ENCODE measurements at places on chromosomes 1 and 21.

GRCh38 chr1:3265835-3266805 is 188.3 kb upstream of the ARHGEF16 start:
- no peak for DNase-seq

- DNase-seq = no peak
Observed at GRCh38 chr1:205837382-205837970, 12.5 kb downstream of the PM20D1 start.

DNA sequence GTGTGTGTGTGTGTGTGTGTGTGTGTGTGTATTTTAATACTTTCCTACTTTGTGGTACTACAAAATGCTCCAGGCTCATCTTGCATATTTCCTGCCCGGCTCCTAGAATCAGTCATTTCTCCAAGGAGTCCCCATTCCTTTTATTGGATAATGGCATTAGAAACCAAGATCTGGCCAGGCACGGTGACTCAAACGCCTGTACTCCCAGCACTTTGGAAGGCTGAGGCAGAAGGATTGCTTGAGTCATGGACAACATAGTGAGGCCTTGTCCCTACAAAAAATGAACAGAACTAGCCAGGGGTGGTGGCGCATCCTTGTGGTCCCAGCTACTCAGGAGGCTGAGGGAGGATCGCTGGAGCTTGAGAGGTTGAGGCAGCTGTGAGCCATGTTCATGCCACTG is 20.3 kb downstream of the EPB41 start:
- no peak for DNase-seq

DNA sequence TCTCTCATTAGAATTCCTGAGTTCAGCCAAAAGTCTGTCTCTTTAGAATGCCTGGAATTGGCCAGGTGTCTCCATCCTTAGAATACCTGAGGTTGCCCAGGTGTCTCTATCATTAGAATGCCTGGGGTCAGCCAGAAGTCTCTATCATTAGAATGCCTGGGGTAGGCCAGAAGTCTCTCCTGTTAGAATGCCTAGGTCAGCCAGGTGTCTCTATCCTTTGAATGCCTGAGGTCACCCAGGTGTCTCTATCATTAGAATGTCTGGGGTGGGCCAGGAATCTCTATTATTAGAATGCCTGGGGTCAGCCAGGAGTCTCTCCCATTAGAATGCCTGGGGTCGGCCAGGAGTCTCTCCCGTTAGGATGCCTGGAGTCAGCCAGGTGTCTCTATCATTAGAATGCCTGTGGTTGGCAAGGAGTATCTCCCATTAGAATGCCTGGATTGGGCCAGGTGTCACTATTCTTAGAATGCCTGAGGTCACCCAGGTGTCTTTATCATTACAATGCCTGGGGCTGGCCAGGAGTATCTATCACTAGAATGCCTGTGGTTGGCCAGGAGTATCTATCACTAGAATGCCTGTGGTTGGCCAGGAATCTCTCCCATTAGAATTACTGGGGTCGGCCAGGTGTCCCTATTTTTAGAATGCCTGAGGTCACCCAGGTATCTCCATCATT is 43.0 kb downstream of the RNF187 start:
- DNase-seq = no peak

DNA sequence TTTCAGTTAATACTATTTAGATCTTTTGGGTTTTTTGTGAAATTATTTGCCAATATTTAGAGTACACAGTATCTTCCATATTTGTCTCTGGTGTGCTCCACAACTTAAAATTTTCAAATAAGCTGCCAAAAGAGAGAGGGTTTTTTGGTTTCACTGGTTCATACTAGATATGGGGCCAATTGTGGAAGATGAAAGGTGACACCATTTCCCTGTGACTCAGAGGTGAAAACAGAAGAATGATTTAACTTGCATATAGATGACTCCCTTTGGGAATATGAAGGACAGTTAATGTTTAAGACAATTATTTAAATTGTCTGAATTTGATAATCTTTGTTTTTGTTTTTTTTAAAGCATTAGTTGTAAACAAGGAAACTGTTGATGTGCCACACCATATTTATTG is 37.5 kb downstream of the IVNS1ABP start:
- DNase-seq = no peak

DNA sequence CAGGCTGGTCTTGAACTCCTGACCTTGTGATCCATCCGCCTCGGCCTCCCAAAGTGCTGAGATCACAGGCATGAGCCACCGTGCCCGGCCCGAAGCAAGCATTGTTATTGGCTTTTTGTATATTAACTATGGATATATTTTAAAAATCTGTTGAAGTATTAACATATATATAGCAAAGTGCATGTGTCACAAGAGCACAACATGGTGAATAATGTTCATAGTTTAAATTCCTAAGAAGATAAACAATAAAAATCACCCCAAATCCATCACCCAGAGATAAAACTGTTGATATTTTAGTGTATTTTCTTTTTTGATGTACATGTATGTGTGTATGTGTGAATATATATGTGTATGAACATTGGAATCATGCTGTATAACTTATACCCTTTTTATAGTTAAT is 9.1 kb upstream of the FOXE3 start:
- no peak for DNase-seq

DNA sequence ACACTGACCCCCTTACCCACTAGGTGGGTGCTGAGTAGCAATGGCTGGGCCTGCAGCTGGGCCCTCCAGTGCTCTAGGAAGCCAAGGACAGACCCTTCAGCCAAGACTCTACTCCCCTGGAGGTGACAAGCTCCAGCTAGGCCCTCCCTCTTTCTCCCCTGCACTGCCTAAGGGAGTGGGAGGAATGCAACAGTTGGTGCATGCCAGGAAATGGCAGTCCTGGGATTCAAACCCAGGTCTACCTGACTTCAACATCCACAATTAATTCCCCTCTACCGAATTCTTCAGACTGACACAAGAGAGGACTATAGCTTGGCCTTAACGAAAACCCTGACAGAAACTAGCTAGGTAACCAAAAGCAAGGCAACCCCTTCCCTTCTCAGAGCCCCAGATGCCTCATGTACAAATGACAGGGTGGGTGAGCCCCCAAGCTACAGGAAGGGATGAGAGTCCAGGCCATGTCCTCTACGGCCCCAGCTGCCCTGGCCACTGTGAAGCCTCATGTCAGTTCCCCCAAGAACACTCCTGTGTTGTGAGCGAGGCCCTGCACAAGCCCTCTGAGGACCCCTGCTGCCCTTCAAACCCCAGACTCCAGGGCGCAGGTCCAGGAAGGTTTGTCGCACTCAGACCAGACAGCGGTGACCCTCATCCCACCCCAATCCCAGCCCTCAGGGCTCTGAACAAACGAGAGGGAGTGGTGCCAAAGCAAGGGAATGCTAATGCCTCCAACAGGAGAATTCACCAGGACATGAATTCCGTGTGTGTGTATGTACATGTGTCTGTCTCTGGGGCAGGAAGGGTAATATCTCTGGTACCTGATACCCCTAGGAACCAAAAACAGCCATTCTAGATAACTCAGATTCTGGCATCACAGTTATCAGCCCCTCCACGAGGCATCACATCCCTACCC is 92.3 kb downstream of the MRPL37 start:
- DNase-seq = no peak

GRCh38 chr21:41396558-41397075 is 29.4 kb upstream of the MX1 start:
- peak; percentile 19 for DNase-seq

- no peak for DNase-seq
Observed at GRCh38 chr1:211723273-211723672, 47.9 kb upstream of the NEK2 start.

DNA sequence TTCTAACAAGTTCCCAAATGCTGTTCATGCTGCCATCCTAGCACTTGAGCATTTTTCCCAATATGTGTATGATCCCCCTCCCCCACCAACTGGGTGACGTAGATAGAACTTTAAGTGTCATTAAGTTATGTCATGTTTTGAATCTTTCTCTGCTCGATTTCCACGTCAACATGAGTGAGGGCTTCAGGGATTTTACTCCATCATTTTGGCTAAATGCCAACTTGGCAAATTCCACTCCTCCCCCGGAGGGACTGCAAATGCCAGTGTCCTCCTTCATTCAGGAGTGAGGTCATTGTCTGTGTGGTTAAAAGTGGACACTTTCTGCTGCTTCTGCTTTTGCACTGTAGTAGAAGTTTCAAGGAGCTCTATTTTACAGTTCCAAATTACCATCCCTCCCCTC is 201.7 kb downstream of the FGGY start:
- DNase-seq = peak; percentile 41

- DNase-seq = no peak
Observed at GRCh38 chr21:32604464-32604863, 7.7 kb downstream of the CFAP298 start.

DNA sequence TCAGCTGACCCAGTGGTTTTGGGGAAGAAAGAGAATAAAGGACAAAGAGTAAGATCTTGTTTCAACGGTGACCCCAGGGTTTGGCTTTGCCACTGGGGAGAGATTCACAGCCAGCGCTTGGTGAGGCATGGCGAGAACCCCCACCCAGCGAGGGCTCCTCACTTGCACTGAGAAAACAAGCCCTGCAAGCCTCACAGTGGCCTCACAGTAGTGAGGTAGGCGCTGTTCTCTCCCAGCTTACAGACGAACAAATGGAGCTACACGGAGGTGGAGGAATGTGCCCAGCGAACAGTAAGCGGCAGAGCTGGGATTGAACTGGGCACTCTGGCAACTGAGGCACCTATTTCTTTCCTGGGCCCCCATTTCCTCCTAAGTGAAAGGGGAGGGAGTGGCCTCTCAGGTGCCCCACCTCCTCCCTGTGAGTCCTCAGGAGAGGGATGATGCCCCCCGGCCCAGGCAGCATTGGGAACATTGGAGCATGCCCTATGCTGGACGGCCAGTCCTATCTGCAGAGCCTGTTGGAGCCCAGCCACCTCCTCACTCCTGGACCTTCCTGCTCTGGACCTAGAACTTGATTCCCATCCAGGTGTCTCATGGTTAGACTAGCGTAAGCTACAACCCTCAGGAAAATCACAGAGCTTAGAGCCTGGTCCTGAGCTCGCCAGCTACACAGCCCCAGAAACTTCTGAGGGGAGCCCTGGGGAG is 73.4 kb upstream of the EDN2 start:
- DNase-seq = no peak

DNA sequence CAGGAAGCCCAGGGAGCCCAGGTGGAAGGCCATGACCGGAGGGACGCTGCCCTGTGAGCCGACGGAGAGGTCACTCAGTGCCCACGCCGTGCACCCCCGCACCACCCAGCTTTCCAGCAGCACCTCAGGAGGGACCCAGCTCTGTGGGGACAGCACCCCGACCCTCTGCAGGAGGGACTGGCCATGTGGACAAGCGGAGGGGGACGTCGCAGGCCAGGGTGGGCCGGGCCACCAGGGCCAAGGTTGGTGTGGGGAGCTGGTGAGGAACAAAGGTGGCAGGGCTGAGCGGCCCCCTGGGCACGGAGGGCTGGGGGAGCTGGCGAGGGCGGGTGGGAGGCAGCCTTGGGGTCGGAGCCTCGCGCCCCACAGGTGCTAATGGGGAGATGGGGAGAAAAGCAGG is 22.8 kb downstream of the NADK start:
- DNase-seq = no peak

DNA sequence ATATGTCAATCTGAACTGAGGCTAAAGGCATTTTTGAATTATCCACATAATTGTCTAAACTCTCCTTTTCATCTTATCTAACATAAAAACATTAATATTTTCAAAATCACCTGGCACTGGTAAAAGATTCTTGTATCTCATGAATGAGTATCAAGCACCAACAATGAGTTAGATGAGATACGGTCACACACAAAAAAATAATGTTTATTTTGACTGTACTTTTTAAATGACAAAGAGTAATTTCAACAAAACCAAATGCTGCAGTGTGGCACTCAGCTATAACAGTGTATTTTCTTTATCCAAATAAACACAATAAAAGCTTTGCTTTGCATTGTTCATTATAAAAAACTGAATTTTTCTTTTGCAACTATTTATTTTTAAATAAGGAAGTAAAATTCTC is 59.5 kb downstream of the EIF4G3 start:
- no peak for DNase-seq
